ENCODE measurements at places on chromosomes 11 and 22. TPM values are rescaled to one million over a fixed set of nuclear protein-coding genes. Genes with fewer than 3 reads are reported as not detected.
A peak's percentile ranks its signal among the peaks of the same experiment; 100 is the strongest.

- DNase-seq = no peak
These were observed 17.8 kb downstream of the BBOX1 start for GRCh38 chr11:27058456-27058855.

The MAFF gene
- 65.7 TPM for polyA plus RNA-seq

DNA sequence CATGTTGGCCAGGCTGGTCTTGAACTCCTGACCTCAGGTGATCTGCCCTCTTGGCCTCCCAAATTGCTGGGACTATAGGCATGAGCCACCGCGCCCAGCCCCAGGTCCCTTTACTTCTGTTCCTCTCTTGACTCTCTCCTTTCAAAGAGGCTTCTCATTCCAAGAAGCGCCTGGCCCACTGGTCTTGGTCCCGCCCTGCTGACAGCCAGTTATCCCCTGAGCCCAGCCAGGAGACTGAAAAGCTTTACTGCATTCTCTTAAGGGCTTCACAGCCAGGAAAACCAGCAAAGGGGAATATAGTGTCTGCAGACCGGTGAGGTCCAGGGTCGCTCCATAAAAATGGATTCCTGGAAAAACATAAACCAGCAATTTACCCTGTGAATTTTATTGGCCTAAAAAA lies 68.3 kb downstream of the NFAM1 start:
- DNase-seq = no peak

- DNase-seq = peak; percentile 5
These were observed 625.4 kb downstream of the BRD1 start for GRCh38 chr22:49202226-49202625.

- no peak for DNase-seq
These were observed 130.5 kb downstream of the MED15 start for GRCh38 chr22:20637750-20638506.

DNA sequence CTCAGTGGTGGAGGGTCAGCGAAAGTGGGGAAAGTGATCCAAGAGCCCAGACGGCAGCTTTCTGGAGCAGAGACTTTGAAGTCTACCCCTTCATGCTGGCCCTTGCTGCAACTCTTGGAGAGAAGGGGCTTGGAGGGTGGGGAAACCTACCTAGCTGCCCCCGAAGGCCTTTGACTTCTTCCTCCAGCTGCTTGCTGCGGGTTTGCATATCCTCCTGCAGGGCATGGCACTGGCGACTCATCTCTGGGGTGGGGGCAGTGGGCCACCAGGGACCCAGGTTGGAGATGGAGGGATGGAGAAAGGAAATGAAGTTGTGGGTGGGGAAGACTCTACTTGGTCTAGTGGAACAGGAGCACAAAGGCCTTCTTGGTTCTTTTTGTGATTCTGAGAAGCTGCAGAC lies 7.7 kb downstream of the NHERF4 start:
- no peak for DNase-seq

- no peak for DNase-seq
These were observed 62.2 kb downstream of the DKK3 start for GRCh38 chr11:11946180-11946579.

DNA sequence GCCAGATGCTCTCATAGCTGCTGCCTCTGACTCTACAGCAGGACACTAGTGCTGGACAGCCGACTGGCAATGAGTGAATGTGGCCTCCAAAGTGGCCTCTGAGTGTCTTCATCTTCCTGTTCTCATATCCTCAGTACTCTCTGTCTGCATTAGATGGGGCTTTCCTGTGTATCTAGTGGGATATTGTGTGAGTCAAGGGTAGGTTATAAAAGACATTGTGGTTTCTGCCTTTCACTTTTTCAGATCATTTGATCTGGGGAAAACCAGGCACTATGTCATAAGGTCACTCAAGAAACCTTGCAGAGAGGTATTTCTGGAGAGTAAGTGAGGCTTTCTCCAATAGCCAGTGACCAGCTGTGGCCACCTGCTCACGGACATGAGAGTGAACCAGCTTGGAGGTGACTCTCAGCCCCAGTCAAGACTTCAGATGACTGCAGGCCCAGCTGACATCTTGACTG lies 333.6 kb upstream of the NCAM1 start:
- no peak for DNase-seq
